NCI-H1694 treated with DMSO at 0.1 percent for 48 hours (cell line): ENCODE measurements at places on chromosomes 2 and 18.

DNA sequence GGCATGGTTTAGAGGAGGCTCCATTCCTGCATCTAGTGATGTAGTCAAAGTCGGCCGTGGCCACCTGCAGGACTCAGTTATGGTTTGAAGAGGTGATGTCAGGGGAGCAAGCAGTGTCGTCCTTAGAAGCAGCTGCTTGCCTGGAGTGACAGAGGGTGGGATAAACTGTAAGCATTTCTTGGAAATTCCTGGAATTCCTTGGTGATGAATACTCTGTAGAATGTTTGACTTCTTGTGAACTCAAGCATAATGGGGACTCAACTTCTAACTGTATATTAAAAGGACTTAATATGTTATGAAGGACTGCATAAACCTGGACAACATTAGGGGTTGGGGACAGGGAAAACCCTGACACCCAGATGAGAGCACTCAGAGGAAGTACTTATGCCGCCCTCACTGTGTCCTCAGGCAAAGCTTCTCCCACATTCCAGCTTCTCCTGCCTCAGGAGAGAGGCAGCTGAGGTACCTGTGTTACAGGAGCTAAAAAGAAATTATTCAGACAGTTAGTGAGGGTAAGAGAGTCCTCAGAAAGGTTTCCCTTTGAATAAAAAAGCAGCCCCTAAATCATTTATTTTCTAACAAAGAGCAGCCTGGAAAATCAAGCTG, 459.9 kb upstream of the CELF4 start:
- no peak for DNase-seq

DNA sequence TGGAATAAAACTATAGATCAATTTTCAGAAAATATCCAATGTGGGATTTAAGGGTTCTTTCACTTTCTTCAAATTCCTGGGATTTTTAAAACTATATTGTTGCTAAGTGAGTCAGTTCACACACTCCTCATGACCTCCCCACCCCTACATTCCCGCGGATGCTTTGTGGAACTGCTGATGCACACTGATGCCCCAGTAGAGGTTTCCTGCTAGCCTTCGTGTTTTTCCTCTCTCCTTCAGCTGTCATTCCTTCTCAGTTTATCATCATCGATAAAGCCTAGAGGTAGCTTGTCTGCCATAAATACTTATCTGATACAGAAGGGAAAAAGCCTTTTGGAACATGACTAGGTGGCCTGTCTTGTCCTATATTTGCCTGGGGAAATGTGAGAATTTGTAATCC, 67.4 kb upstream of the GALNT5 start:
- no peak for DNase-seq

- no peak for DNase-seq
Observed at GRCh38 chr18:68738564-68738963, 23.7 kb upstream of the TMX3 start.

DNA sequence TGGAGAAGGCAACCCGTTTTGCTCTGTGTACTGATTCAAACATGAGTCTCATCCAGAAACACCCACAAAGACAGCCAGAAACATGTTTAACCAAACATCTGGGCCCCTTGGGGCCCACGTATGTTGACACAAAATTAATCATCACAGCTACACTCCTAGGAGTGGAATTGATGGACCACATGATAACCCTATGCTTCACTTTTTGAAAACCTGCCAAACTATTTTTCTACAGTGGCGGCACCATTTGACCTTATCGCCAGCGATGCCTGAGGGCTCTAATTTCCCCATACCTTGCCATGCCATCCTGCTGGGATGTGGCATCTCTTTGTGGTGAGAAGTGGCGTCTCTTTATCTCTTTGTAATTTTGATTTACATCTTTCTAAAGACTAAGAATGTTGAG, 38.5 kb downstream of the PSMG2 start:
- DNase-seq: no peak

DNA sequence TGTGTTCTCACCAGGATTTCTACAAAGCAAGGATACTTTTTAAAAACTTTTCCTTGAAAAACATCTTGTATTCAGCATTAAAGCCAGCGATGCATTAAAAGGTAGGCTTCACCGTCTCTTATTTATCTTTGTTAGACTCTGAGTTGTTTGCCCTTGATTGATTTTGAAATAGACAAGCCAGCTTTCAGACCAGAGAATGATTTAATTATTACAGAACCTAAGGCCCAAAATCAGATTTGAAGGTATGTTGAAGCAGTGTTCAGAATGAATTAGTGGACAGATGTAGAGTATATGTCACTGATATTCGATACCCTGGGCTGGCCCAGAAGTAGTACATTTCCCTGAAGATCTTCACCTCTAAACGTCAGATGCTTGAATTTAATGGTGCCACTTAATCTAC, 136.4 kb downstream of the THSD7B start:
- no peak for DNase-seq

DNA sequence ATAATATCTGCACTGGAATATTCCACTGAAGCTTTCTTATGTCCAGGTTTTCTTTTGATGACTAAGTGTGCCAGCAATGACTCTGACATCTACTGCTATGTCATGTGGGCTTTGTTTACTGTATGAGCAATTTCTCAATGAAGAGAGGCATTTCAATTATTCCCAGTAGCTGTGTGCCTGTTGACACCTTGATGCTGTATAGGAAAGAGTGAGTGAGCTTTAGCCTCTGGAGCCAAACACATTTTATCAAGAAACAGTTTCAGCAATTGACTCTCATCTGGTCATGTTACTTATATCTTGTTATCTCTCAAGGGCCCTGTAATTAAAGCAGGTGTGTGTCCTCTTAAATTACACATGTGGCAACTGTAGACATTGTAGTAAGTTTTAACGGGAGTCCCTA, 493.2 kb upstream of the FANCL start:
- no peak for DNase-seq

- DNase-seq: peak; percentile 78
Observed at GRCh38 chr2:197011021-197011417, 84.5 kb upstream of the PGAP1 start.

DNA sequence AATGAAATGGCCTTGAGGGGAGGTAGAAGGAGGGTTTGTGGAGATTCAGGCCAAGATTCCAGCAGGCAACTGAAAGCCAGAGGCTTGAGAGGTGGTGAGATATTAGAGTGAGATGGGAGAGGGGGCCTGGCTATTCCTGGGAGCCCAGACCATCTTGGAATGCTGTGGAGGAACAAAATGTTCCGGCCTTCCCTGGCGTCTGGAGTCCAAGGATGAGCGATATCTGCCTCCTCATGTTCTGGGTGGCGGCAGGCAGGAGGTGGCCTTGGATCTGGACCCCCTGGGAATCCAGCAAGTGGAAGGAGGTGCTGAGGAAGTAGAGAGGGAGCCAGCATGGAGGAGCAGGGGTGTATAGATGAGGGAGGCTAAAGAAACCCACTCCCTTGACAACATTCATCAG, 335.9 kb downstream of the CYP26B1 start:
- DNase-seq: no peak

- DNase-seq: no peak
Observed at GRCh38 chr18:61602836-61603235, 269.6 kb downstream of the CDH20 start.

DNA sequence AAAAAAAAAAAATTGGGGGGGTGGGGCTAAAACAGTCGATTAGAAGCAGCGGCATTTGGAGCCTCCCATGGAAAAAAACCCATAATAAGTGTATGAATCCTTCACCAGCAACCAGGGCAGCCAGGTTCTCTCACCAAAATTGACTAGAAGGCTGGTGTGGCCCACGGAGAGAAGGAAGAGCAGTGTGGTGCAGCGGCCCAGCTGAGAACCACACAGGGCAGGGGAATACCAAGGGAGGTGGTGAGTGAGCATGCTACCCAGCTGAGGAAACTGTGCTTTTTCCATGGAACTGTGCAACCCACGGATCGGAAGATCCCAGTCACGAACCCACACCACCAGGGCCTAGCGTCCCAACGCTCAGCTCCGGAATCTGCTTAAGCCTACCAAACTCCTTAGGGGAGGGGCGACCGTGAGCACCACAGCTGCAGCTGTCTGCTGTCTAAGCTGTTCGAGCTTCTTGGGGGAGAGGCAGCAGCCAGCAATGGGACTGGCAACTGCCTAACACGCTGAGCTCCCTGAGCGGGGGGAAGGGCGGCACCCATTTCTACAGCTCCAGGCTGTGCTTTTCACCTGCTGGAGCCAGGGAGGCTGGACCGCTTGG, 1037.2 kb upstream of the ACVR2A start:
- DNase-seq: no peak

DNA sequence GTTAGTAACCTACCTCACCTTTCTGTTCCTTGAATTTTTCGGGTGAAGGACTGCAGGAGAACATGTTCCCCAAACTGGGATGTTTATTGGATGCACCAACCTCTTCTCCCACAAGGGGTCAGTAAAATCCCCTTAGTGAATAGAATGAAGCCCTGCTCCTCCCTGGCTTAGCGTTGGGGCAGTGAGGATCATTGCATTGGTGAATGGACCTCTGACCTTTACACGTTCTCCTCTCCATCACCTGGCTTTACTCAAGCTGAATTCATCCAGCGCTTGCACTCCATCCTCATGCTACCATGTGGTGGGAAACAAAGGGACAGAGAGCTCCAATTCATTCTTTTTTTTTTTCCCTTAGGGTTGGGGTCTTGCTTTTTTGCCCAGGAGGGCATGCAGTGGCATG, 157.2 kb downstream of the MIB1 start:
- DNase-seq: no peak

DNA sequence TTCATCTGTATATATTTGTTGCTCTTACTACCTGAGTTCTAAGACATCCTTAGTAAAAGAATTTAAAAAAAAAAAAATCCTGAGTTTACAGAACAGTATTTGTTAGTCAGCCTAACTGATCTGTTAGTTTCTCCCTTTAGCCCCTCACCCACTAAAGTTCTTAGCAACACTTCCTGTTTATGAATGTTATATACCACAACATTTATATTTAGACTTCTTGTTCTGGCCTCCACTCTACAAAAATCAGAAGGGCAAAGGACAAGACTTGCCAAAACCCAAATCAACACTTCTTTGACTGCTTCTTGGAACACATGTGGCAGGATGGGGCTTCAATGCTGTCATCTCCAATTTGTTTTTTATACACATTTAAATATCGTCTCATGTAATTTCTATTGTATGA, 71.1 kb downstream of the MGAT5 start:
- no peak for DNase-seq

- no peak for DNase-seq
Observed at GRCh38 chr2:101310834-101311695, 2.6 kb upstream of the RNF149 start.

DNA sequence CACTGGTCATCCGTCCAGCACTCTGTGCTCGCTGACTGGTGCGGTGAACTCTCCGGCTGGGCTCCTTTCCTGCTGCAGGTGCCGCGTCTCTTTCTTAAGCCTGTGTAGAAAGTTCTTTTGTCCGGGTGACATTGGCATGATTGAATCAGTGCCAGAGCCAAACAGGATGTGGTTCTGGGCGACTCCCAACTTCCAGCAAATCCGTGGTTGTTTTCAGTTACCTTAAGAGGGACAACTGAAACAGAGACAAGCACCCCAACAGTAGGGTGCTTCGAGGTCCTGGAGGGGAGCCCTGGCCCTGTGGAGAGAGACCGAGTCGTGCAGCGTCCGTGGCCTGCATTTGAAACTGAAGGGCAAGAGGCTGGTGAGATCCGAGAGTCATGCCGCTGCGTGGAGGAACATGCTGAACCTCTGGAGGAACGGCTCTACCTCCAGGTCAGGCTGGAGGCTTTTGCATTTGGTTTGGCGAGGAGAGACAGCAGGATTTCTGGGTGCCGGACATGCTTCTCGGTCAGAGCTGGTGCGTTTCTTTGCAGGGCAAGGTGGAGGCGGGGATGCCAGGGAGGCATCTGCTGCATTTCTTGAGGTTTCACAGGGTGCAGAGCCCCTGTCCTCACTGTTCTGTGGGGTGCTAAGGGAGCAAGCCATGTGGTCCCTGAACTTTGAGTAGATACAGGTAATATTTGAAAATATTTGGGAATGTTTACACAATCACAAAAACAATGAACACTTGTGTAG, 26.8 kb downstream of the SH3BP4 start:
- no peak for DNase-seq

DNA sequence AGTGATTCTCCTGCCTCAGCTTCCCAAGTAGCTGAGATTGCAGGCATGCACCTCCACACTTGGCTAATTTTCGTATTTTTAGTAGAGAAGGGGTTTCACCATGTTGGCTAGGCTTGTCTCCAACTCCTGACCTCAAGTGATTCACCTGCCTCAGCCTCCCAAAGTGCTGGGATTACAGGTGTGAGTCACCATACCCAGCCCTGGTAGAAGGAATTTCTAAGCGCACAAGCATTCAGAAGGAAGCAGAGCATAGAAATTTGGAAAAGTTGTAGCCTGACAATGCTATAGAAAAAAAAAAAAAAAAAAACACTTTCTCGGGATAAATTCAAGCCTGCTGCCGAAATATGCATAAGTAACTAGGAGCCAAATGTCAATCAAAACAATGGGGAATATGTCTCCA, 249.4 kb downstream of the GRB14 start:
- DNase-seq: no peak

GRCh38 chr2:131032393-131032836, 60.8 kb downstream of the FAM168B start:
- DNase-seq: no peak

DNA sequence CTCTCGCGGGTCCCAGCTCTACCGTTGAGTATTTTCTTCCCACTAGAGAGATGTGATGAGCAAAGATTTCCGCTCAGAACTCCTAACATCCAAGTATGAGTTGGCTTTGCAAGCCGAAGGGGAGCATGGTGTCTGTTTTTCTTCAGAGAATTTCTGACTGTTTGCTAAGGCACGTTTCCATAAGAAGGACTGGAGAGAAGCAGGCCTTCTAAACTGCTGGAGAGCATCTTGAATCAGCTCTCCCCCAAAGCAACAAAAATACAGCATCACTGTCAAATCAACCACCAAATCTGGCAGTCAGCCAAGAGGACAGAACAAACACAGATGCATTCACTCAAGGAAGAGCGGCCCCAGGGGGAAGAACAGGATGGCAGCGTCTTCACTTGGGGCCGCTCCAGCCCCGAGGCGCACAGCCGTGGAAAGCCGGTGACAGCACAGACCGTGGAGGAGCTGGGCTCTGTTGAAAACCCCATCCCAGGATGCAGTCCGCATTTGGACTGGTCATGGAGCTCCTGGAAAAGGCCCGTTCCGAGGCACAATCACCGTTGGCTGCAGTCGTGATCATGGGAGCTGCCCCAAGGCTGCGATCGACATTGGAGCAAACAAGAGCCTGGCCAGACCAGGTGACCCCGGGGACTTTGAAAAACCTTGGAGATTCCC, 101.4 kb downstream of the NFATC1 start:
- no peak for DNase-seq

DNA sequence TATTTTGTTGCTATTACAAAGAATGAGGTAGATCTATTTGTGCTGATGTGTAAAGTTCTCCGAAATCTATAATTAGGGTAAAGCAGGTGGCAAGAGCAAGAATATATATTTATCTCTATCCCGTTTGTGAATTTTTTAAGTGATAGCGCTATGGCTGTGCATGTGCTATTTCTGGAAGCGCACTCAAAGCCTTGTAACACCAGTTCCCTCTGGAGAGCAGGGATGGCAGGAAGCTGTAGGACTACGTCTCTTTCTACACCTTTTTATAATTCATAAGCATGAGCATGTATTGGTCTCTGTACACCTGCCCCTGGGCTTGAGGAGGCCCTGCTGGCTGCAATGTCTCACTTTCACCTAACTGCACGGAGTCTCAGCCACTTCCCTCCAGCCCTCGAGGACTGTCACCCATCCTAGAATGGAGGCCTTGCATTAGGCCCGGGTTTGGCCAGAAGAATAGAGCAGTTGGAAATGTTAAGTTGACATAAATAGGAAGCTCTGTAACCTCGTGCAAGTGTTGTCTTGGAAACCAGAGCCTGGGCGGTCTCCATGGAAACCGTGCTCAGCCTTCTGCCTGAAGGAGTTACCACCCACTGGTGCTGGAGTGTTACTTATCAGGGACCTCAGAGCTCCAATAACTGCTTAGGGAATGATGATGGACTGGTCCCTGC, 20.9 kb downstream of the ITM2C start:
- peak; percentile 64 for DNase-seq
